ENCODE measurements at places on chromosomes 3 and 15.

GRCh38 chr3:8325306-8325705 lies 176.3 kb upstream of the LMCD1 start:
- no peak for DNase-seq

- DNase-seq = no peak
These were observed 41.7 kb downstream of the DAPK2 start for GRCh38 chr15:64004587-64004986.

GRCh38 chr3:127078626-127079025 lies 95.7 kb downstream of the PLXNA1 start:
- DNase-seq = no peak

- DNase-seq = peak; percentile 95
These were observed at the start of gene TBCCD1 for GRCh38 chr3:186567072-186567921. Gene TBCCD1 (minus strand): TSS chr3:186567339. CDS start chr3:186564329, 3,010 bp downstream.

All from activated CD8-positive, alpha-beta memory T cell treated with anti-CD3 and anti-CD28 coated beads for 48 hours (primary cell).